ENCODE measurements at places on chromosomes 16 and 17.

- no peak for DNase-seq
Observed at GRCh38 chr16:79213214-79213613, 387.3 kb downstream of the MAF start.

DNA sequence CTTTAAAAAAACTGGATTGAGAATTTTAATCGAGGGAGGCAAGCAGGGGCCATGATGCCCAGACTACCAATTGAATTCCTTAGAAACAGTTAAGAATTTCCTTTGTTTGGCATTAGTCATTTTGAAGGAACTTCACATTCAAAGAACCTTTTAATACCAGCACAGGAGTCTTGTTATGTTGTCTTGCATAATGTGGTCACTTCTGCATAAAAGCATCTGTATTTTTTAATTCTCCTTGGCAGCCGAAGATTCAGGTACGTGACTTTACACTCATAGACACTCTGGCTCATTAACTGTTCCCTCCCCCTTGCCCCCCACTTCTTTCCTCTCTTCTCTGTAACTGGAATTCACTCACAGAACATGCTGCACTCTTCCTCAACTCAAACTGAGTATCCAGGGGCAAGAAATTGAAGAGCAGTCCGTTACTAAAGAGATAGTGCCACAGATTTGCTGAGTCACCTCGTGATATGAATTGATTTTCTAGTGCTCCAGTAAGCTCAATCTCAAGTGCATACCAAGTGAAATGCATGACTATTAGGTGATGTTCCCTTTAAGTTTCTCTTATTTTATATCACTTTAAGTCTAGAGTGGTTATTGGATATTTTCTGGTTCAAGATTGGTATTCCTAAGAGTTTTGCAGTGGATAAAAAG, 572.2 kb upstream of the SOX9 start:
- no peak for DNase-seq

- DNase-seq: no peak
Observed at GRCh38 chr17:62098623-62099231, 33.6 kb upstream of the MED13 start.

DNA sequence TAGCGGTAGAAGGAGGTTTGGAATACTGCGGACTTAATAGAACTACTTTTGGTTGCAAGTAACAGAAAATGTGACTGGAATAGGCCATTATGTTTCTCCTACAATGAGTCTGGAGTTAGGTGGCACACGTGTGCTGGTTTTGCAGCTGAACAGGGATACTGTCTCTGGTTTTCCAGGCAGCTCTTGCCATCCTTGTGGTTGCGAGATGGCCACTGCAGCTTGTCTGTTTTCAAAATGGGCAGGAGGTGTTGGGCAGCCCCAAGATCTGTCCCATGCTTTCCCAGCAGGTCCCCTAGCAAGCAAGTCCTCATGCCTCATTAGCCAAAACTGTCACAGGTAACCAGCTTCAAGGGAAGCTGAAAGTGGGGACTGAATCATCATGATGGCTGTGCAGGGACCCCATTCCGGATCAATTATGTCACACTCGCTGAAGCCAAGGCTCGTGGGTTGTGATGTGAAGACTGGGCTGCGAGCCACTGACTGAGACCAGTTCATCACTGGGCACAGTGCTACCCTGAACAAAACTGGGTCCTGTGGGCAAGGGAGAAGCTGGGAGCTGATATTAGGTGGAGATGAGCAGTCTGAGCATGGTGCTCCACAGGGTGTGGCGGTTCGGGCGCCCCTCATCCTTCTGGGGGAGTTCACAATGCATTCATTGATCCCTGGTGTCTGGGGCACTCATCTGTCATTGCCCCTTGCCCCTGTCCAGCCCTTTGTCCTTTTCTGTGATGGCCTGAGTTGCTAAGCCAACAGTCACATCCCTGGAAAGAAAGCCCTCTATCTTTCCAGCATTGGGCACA, 82.1 kb downstream of the KSR1 start:
- DNase-seq: no peak

GRCh38 chr17:30997842-30998241, 27.0 kb downstream of the RNF135 start:
- DNase-seq: no peak

DNA sequence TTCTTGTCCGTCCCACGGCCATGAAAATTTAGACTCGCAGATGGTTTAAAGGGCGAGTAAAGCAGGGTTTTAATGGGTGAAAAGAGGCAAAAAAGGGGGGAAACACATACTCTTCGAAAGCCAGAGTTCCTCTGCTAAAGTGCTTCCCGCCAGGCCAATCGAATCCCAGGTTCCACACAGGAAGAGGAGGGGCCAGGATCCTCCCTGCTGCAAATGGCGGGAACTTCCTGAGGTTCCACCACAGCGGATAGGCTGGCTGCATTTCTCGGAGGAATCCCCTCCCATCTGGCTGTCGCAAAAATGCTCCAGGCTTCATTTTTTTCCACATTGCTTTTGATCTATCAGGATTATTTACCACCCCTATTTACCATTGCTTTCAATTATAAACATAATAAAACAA, 670.1 kb upstream of the CA10 start:
- DNase-seq: no peak

- DNase-seq: no peak
Observed at GRCh38 chr17:62600805-62601204, 26.7 kb upstream of the MRC2 start.

DNA sequence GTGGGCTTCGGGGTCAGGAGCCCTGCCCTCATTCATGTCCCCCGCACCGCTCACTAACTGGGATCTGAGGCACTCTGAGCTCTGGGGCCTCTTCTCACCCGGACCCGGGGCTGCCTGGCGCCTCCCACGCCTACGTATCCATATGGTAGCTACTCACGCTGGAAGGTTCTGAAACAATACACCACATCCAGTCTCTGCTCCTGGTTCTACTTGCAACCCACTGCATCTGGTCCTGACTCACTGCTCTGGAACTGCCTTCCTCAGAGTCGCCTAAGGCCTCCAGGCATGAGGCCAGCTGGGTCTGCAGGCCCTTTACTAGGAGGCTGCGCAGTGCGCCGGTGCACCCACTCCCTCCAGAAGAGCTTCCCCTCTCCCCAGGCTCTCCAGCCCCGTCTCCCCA, 18.1 kb downstream of the USP36 start:
- DNase-seq: no peak

DNA sequence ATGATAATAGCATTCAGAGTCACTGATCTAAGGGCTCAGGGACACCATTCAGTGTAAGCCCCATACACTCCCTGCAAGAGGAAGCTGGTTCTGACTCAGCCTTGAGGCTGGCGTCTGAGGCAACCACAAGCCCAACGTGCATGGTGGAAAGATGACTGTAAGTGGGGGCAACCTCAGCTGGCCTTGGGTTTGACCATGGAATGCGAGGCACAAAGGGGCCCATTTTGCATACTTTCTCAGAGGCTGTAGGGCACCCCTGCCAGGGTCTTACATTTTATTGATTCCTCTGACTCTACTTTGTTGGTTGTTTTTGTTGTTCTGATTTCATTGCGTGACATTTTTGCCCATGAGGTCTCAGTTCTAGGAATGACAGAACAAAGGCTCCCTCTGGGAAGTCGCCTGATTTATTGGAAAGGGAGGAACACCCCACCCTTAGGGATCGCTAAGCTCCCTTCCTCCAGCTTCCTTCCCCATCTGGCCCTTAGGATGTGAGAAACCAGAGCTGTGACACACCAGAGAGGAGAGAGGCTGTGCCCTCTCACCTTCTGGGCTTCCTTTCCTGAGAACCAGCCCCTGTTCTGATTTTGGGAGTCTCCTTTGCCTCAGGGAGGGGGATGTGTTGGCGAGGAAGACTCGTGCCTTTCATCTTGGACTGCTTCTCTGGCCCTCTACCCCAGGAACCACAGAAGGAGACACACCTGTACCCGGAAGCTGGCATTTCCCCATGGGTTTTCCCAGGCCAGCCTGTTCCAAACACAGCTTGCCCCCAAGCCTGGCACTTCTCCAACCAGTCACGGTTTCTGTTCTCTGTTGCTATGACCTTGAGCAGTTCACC, 5.6 kb upstream of the CIITA start:
- DNase-seq: no peak

DNA sequence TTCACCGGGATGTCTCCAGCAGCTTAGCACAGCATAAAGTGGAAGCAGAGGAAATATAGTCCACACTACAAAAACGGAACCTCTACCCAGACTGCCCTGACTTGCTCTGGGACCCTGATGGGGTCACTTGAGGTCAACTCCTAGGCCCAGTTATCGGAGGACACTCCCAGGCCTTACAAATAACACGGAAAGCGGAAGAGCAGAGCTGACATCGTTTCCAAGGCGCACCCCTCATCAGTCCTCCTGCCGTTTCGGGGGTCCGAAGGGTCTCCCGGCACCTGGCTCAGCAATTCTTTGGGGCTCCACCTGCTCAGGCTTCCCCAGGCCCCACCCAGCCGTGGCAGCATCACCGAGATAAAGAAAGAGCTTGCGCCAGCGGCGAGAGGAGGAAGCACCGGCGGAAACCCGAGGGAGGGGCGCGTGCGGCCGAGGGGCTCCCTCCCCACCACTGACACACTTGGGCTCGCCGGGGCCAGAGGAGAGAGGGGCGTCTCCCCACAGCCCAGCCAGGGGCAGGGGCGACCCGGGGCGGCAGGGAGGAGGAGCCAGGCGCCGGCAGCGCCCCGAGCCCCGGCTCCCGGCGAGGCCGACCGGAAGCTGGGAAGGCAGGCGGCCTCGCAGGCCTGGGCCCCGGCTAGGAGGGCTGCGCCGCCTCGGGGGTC, 727 bp downstream of the CORO7 start:
- peak; percentile 44 for DNase-seq

- no peak for DNase-seq
Observed at GRCh38 chr16:61042737-61043136, 993.5 kb downstream of the CDH8 start.

- no peak for DNase-seq
Observed at GRCh38 chr17:17860766-17861107, 24.0 kb upstream of the SREBF1 start.

GRCh38 chr16:10731790-10732189, 11.9 kb upstream of the NUBP1 start:
- no peak for DNase-seq

DNA sequence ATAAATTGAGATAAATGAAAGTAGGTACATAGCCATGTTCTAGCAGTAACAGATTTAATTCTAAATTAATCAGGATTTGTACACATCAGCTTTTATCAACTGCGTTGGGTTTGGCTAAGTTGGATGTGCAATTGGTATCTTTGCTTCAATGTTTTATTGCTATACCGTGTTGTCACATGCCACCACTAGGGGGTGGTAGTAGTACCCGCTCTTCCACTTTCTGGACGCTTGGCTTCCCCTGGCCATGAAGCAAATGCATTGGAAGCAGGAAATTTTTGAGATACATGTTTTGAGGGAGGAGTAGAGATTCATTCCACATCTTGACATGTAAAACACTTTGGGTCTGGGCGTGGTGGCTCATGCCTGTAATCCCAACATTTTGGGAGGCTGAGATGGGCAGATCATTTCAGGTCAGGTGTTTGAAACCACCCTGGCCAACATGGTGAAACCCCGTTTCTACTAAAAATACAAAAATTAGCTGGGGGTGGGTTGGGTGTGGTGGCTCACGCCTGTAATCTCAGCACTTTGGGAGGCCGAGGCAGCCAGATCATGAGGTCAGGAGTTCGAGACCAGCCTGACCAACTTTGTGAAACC, 58.6 kb downstream of the EMP2 start:
- DNase-seq: peak; percentile 9

GRCh38 chr17:42247734-42248133, 28.5 kb downstream of the STAT5B start:
- DNase-seq: no peak
